ENCODE measurements at places on chromosomes 2 and 18. TPM values are rescaled to one million over a fixed set of nuclear protein-coding genes. Genes with fewer than 3 reads are reported as not detected.

The IL37 gene
- polyA plus RNA-seq = not detected

The CMPK2 gene
- polyA plus RNA-seq = 17.0 TPM

GRCh38 chr2:7053650-7054265, 136.5 kb downstream of the RNF144A start:
- no peak for DNase-seq

The TPO gene
- not detected for polyA plus RNA-seq

GRCh38 chr2:180761224-180761623, 219.2 kb upstream of the UBE2E3 start:
- DNase-seq = no peak

- DNase-seq = peak; percentile 71
These were observed 3.5 kb upstream of the CABLES1 start for GRCh38 chr18:23131693-23132319.

DNA sequence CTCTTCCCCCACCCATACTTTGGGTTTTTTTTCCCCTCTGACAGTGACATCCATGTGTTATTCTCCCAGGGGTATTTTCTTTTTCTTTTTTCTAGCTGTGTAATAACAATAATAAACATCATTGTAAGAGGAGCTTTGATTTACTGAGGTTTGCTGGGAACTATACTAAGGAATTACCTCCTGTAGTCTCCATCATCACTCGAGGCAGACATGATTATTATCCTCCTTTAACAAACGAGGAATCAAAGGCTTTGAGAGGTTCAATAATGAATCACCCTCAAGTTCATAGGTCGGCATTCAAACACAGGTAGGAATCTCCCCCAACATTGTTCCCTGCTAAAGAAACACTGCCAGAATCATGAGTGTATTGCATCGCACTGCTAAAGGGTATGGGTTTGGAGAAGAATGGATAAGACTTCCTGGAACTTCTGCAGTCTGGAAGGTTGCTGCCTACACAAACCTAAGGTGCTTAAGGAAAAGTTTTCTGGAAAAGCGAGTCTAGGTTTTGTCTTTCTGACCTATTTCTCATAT, 260.2 kb upstream of the SESTD1 start:
- DNase-seq = no peak

The TMEM169 gene
- 0.74 TPM for polyA plus RNA-seq

- DNase-seq = no peak
These were observed 654.5 kb upstream of the ID2 start for GRCh38 chr2:8027387-8027786.

GRCh38 chr2:149904352-149905175, 317.0 kb upstream of the MMADHC start:
- DNase-seq = no peak

The RFX8 gene
- not detected for polyA plus RNA-seq

DNA sequence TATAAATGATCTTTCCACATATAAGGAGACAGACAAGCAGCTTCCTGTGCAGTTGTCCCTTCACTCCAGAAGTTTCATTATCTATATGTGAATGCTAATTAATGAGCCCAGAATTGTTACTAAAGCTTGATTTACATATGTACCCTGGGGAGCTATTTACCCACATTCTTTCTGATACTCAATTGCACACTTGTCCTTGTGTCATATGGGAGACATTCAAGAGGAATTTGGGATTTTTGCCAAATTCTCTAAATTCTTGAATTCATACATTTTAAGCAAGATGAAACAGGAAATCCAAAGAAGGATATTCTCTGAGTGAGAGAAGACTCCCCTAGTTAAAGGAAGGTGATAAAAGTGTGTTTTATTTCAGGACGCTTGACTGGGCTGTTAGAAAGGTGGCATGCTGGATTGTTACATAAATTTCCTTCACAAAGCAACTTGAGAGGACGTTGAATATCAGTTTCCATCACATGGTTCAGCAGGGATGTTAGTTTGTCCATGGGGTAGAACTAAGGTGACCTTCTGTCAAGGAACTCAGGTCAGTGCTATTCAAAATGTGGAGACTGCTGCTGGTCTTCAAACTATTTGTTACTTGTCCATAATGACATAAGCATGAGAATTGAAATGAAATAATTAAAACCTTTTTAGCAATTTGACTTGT, 368.2 kb downstream of the IRS1 start:
- DNase-seq = no peak
